Activated CD4-positive, alpha-beta T cell treated with anti-CD3 and anti-CD28 coated beads for 36 hours (primary cell): ENCODE measurements at places on chromosomes 5 and 9. TPM values are rescaled to one million over a fixed set of nuclear protein-coding genes. Genes with fewer than 3 reads are reported as not detected.
A peak's percentile ranks its signal among the peaks of the same experiment; 100 is the strongest.

GRCh38 chr5:31664566-31664965 lies 25.6 kb downstream of the PDZD2 start:
- H3K27me3 ChIP-seq = peaks cover 3% of the 10 kb centered on the region
- DNase-seq = peak; percentile 31
- no peak overlapping the region for H3K27ac ChIP-seq
- H3K36me3 ChIP-seq = no peaks in the 10 kb centered on the region

The CFAP157 gene
- not detected for total RNA-seq

The PCDHGB5 gene
- 0.09 TPM for total RNA-seq

- DNase-seq = no peak
- H3K4me3 ChIP-seq = no peak overlapping the region
- H3K27ac ChIP-seq = no peak overlapping the region
- H3K27me3 ChIP-seq = no peaks in the 10 kb centered on the region
Observed at GRCh38 chr5:107809201-107810034, 138.7 kb upstream of the EFNA5 start.

The NTRK2 gene
- 1.8 TPM for total RNA-seq

- H3K27me3 ChIP-seq = no peaks in the 10 kb centered on the region
- H3K4me1 ChIP-seq = no peaks in the 10 kb centered on the region
- H3K27ac ChIP-seq = no peak overlapping the region
- H3K36me3 ChIP-seq = peaks cover 18% of the 10 kb centered on the region
Observed at GRCh38 chr9:131942146-131942720, 137.4 kb downstream of the MED27 start.
